WERI-Rb-1 (cell line): ENCODE measurements at places on chromosomes 4 and X.

GRCh38 chr4:17115583-17115982 is 217.1 kb upstream of the LDB2 start:
- DNase-seq, result no peak

DNA sequence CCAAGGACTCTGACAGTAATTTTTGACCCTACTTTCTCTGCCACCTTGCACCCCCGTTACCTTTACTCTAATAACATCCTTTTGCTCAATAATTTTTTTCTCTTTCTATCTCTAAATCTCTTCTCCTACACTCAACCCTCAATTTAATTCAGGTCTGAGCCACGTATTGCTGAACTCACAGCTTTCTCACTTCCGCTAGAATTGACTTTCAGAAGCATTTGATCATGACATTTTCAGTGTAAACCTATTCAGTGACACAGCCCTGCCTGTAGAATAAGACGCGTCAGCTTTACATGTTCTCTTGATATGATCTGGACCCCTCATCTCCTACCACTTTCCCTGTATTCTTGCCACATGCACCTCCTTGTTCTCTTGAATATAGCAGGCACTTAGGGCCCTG is 439.5 kb upstream of the MAGEB2 start:
- no peak for DNase-seq

GRCh38 chrX:124338733-124339514 is 6.5 kb downstream of the TEX13D start:
- no peak for DNase-seq

GRCh38 chr4:185672618-185673017 is 137.3 kb upstream of the PDLIM3 start:
- no peak for DNase-seq

GRCh38 chr4:116005037-116005805 is 891.8 kb upstream of the NDST4 start:
- no peak for DNase-seq

GRCh38 chr4:42678512-42678911 is 21.6 kb upstream of the ATP8A1 start:
- DNase-seq, result no peak

DNA sequence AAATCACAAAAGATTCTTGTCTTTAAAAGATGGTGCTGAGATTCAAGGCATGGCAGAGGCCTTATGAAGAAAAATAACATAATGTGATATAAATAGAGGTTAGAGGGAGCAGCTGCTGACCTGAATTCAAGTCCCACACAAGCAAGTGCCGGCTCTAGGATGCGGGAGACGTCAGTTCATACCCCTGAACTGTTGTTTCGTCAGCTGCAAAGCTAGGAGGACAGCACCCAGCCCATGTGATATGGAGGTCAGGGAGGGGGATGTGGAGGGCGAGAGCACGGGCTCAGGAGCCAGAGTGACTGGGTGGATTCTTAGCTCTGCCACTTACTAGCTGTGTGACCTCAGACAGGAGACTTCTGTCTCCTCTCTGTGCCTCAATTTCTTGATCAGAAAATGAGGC is 77.9 kb downstream of the JAKMIP1 start:
- no peak for DNase-seq

DNA sequence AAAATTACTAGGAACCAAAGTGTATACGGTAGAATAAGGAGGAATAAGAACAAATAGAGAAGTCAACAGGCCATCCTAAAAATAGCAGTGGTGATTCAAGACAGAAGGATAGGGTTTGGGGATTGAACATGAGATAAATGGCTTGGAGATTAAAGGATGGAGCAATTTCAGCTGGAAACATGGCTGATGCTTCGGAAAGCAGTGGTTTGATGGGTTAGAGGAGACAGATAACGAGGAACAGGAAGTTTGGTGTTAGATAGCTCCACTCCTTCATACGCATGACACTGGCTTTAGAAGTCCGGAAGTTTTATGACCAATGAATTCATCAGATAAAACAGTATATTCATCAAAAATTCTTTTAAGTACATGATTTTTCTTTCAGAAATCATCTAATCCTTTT is 70.8 kb upstream of the GALNTL6 start:
- DNase-seq, result no peak

DNA sequence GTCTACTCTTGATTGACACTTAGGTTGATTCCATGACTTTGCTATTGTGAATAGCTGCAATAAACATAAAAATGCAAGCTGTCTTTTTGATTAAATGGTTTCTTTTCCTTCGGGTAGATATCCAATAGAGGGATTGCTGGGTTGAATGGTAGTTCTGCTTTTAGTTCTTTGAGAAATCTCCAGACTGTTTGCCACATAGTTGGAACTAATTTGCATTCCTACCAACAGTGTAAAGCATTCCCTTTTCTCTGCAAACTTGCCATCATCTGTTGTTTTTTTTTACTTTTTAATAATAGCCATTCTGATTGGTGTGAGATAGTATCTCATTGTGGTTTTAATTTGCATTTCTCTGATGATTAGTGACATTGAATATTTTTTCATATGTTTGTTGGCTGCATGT is 122.2 kb upstream of the PRKG2 start:
- DNase-seq, result no peak

GRCh38 chr4:148261848-148262247 is 180.4 kb downstream of the NR3C2 start:
- DNase-seq, result no peak

GRCh38 chrX:113849408-113849807 is 734.5 kb upstream of the HTR2C start:
- no peak for DNase-seq

DNA sequence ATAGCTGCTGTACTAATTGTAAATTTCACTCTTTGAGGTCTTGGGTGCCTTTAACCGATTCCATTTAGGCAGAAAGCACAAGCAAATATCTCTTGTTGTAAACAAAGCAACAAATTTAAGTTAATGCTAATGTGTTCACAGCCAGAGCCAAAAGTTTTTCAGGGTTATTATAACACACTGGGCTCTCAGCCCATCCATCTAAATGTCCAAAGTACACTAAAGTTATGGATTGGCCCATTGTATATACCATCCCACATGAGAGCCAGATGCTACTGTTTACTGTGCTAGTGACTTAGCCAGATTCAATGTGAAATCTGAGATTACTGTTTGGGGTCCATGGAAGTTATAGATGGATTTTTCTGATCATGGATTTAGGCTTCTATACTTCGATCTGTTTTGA is 186.7 kb downstream of the LARP7 start:
- no peak for DNase-seq

GRCh38 chrX:127207326-127207725 is 387.8 kb downstream of the PRR32 start:
- DNase-seq, result peak; percentile 11

DNA sequence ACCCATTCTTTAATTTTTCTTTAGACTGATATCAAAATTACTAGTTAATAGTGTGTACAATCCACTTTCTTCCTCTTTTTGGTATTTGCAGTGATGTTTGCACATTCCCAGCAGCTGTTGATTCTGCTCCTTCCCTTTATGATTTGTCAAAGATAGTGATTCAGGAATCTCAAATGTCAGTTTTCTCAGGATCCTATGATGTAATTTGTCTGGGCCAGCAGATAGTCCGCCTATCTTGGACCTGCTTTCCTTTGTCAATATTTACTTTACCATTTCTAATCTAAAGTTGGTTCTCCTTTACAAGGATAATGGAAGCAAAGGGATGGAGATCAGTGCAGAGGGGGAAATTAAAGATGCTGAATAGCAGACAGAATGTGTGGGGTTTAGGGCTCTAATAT is 122.1 kb downstream of the REELD1 start:
- no peak for DNase-seq

- no peak for DNase-seq
Measured at GRCh38 chr4:94889523-94889922, 131.8 kb downstream of the BMPR1B start.

GRCh38 chr4:168118116-168118655 is 25.8 kb downstream of the ANXA10 start:
- no peak for DNase-seq

DNA sequence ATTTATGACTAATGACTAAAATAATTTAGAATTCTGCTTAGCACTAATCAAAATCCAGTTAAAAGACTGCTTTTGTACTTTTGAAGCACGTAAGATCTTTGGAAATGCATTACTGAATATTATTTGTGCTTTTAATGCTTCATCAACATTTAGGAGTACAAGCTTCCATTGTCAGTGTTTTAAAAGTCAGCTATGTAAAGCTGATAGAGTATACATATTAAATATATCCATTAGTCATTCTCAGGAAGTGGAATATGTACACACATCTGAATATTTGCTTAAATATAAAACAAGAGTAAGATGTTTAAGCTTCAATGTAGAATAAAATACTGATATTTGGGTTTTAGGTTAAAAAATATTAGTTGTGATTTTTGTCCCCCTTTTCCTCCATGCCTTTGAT is 54.1 kb downstream of the ANK2 start:
- no peak for DNase-seq

- DNase-seq, result no peak
Measured at GRCh38 chr4:71558248-71558647, 219.4 kb downstream of the SLC4A4 start.

DNA sequence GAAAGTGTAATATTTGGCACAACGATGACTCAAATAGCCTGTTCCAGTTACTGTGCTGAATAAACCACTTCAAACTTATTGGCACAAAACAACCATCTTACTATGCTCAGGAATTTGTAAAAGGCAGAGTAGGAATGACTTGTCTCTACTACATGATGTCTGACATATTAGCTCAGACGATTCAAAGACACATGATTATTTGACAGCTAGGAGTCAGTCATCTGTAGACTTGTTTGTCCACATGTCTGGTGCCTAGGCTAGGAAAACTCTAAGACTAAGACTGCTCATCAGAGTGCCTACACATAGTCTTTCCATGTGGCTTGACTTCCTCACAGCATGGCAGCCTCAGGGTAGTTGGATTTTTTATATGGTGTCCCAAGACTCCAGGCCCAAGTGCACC is 154.5 kb downstream of the FANCB start:
- DNase-seq, result no peak

- DNase-seq, result no peak
Measured at GRCh38 chr4:15945516-15945915, 7.0 kb upstream of the FGFBP1 start.

DNA sequence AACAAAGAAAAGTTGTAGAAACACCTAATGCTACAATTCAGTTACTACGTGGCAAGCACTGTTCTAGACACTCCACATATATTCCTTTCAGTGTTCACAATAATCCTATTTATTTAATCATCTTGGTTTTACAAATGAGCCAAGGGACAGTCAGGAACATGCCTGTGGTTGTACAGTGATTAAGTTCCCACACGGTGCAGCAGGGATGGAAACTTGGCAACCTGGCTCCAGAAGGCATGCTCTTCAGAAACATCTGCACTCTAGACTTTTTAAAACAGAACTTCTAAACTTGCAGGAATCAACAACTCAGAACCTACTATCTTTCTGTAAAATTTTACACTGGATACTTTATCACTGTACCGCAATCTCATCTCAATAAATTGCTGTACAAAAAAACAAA is 32.1 kb downstream of the TAPT1 start:
- no peak for DNase-seq

- DNase-seq, result no peak
Measured at GRCh38 chrX:48736303-48736702, 25.2 kb upstream of the GLOD5 start.

DNA sequence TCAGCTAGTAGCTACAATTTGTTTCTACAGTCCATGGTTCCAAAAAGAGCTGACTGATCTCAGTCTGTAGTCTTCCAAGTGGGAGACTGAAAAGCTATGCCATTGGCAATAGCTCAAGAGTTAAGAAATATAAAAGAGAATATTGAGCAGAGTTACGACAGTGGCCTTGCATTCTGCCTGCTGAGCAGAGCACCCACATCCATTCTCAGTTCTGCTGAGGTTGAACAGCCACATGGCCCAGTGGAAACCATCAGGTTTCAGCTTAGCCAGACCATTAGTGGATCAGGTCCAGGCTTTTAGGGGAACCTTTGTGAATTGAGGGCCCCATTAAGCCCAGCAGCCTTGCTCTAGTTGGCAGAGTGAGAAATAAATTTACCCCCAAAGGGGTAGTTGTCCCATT is 28.1 kb downstream of the ZNF81 start:
- no peak for DNase-seq

- no peak for DNase-seq
Measured at GRCh38 chrX:106649523-106650428, 38.0 kb downstream of the RADX start.

DNA sequence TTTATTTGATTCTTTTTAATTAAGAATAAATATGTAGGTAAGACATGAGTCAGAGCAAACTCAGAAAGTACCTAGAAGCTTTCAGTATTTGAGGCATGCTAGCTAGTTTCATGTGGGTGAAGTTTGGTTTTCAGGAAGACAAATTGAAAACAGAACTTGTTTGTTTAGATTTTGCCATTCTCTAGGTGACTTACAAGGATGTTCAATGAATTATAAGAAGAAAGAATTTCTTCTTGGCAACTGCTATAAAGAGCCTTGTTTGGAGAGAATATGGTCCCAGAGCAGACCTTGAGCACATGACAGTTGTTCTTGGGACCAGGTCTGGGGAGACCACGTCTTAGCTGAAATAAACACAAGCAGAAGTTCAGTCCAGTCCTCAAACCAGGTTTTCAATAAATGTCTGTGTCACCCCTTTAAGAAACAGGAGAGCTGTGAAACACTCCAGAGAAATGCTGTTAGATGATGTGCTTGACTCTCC is 38.0 kb upstream of the IL21 start:
- DNase-seq, result no peak

GRCh38 chr4:39422247-39422646 is 15.5 kb downstream of the KLB start:
- DNase-seq, result no peak

DNA sequence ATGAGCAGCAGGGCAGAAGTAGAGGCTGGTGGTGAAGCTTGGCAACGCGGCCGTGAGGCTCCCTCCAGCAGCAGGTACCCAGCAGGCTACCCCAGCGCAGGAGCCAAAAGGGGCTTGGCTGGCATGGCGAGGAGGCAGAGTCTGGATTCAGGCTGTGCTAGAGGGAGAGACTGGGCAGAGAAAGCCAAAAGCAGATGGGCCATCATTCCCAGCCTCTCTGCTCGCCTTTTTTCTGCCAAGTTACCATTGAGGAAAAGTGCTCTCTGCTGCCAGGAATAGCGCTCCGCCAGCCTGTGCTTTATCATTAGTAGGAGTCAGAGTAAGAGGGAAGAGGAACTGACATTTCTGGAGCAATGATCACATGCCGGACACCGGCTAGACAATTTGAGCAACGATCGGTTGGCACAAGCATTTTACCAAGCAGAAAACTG is 28.7 kb upstream of the MAP3K15 start:
- DNase-seq, result no peak

- no peak for DNase-seq
Measured at GRCh38 chr4:98939892-98940298, 11.0 kb upstream of the EIF4E start.

- DNase-seq, result no peak
Measured at GRCh38 chr4:25477221-25477620, 100.2 kb downstream of the ANAPC4 start.
